ENCODE measurements at places on chromosomes 13 and 19.

DNA sequence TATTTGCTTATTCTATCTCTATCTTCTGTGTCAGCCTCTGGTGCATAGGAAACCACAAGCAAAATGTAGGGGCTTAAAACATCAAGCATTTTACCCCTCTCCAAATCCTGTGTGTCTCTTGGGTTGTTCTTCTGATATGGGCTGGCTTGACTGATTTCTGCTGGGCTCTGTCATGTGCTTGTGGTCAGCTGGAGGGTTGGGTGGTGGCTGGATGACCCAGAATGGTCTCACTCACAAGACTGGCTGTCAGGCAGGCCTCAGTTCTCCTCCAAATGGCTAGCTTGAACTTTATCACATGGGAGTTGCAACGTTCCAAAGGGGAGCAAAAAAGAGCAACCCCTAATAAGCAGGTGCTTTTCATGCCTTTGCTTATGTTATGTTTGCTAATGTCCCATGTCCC, 9.6 kb upstream of the LYPD5 start:
- DNase-seq: no peak

- no peak for DNase-seq
Observed at GRCh38 chr19:47005164-47005641, 14.4 kb upstream of the NPAS1 start.

- DNase-seq: no peak
Observed at GRCh38 chr19:5091684-5092480, 123.0 kb downstream of the KDM4B start.

DNA sequence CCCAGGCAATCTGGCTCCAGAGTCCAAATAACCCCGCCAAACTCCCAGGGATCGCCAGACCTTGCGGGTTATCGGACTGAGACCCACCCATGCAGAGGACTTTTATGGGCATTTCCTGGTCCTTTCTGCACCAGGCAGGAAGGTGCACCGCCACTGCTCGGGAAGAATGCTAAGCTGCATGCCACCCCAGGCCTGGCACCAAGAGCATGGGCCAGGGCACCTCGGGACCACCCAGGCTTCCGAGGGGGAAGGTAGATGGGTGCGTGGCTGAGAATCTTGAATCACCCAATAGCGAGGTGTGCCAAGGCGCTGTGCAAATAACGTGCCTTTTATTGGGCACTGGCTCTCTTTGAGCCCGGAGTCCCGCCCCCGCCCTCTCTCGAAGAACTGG, 422 bp upstream of the ZNF575 start:
- peak; percentile 82 for DNase-seq

- no peak for DNase-seq
Observed at GRCh38 chr13:38854226-38854625, 136.4 kb downstream of the STOML3 start.

DNA sequence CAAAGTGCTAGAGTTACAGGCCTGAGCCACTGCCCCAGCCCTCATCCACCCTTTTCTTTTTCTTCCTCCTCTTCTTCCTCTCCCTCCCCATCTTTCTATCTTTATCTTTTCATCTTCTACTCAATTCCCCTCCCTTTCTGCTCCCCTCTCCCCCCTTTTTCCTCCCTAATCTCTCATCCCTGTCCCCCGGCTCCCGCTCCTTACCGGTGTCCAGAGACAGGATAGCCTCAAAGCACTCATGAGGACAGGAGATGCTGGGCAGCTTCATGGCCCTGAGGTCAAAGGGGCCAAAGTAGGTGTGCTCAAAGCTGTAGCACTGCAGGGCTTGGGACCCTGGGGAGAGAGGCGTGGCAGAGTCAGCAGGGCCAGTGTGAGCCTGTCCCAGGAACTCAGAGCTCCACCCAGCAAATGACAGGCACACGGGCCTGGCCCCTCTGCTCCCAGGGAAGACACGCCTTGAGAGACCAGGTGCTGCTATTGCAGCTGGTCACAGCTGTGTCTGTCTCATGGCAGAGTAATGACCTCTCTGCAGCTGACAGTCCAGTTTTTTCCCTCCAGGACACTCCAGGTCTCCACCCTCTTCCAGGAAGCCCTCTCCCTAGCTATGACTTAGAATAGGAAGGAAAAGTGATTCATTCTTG, 2.6 kb downstream of the LYPD5 start:
- no peak for DNase-seq

GRCh38 chr19:41876847-41877832, at the start of gene CD79A:
Gene CD79A (plus strand): TSS chr19:41877279. CDS start chr19:41877305, 26 bp downstream.
- DNase-seq: no peak

DNA sequence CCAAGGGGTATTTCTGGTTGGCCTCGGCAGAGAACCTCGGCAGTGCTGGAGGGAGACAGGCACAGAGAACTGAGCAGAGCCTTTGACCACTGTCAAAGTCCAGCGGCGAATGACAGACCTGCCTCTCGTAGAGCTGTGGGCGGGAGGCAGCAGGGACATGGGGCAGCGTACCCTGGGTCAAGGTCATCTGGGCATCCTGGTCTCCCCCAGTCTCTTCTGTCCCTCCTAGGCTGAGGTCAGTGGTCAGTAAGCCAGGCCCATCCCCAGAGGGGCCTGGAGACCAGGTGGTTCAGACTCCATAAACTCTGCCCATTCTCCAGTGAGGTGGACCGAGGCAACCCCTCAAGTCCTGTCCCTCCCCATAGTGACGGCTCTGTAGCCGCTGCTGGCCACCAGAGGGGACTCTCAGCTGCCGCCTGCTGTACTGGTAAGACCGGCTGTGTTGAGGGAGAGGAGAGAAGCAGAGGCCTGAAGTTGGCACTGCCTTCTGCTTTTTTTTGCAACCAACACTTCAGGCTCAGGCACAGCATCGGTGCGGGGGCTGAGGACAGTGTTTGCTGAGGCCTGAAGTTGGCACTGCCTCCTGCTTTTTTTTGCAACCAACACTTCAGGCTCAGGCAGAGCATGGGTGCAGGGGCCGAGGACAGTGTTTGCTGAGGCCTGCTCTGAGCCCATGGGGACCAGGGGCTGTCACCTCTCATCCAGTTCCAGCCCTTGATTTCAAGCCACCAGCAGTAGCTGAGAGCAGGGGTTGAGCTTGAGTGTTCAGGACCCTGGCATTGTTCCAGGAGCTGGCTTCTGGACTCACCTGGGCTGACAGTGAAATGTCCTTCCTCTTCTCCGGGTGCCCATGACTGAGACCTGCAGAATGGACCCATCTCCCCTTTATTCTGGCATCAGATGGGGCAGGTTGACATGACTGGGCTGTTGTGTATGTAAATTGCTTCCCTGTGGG, at the start of gene PGLYRP2:
PGLYRP2 (minus strand) TSS at position 111 of the 955 bp plus-strand sequence. CDS start 130 bp downstream, outside the sequence.
- DNase-seq: no peak

GRCh38 chr13:85833921-85834320, 34.7 kb upstream of the SLITRK6 start:
- DNase-seq: no peak

DNA sequence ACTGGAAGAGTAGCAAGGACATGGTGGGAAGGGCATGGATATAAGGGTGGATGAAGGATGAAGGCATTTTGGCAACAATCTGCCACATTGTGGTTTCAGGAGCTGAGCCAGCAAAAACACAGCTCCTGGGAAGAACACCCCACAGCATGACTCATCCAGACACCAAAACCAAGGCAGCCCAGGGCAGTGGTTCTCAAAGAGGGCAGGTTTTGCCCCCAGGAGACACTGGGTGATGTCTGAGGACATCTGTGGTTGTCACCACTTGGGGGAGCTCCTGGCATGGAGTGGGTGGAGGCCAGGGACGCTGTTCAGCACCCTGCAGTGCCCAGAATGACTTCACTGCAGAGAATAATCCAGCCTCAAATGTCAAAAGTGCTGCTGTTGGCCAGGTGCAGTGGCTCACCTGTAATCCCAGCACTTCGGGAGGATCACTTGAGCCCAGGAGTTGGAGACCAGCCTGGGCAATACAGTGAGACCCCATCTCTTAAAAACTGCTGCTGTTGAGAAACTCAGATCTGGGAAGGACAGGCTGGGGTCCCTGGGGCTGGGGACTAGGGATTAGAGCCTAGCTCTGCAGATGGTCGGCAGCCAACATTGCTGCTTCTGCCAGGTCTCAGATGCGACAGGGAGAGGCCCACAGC, 16.1 kb downstream of the ZFR2 start:
- DNase-seq: peak; percentile 65

DNA sequence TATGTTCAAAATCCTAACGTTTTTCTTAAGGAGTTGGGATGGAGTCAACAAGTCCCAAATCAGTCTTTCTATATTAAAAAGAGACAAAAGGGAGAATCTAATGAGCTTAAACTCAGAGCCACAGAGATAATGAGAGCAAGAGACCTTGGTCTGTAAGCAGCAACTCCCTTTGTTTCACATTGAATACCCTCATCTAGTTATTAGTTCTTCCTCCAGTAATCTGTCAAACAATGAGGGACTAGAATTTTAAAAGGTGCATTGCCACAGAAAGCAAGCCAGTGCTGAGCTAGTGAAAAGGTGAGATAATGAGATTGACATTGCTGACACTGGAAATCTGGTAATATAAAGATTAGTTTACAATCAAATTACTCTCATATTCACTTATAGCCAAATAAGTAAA, 718.6 kb downstream of the DACH1 start:
- no peak for DNase-seq

DNA sequence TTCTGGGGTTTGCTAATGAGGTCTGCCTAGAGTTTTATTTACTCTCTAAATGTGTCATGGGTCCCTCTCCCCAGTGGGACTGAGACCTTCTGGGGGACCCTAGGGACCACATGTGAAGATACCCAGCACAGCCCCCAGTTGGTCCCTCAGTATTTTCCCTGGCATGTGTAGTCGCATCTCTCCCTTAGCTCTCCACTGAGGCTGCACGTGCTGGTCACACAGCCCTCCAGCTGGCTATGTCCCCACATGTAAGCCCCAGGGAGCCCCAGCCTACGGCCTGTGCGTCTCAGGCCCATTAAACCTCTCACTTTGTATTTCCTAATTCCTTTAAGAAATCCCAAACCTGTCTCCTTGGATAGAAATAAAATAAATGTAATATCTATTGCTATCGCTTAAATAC, 189.6 kb upstream of the TSHZ3 start:
- no peak for DNase-seq

DNA sequence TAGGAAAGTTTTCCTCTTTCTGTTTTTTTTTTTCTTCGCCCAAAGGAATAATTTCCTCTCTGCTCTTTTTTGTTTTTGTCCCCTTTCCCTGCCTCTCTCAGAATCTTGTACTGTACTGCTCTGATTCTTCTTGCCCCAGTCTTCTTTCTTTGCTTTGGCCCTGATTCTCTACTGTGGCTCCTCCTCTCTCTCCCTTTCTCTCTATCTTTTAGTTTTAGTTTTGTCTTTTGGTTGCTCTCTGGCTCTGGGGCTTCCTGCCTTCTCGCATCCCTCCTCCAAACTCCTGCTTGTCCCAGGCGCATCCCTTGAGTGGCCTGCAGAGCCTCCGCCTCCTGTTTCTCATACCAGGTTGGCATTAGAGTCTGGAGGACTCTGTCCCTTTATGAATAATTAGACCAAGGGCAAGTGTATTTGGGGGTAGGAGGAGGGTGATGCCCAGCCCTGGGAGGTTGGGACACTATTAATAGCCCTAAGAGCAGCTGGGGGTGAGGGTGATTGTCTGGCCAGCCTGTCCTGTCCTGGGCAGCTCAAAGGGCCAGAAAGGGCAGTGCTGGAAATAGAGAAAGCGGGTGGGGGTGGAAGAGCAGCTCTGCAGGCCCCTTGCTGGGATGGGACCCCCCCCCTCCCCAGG, 39.1 kb downstream of the LYL1 start:
- DNase-seq: no peak

DNA sequence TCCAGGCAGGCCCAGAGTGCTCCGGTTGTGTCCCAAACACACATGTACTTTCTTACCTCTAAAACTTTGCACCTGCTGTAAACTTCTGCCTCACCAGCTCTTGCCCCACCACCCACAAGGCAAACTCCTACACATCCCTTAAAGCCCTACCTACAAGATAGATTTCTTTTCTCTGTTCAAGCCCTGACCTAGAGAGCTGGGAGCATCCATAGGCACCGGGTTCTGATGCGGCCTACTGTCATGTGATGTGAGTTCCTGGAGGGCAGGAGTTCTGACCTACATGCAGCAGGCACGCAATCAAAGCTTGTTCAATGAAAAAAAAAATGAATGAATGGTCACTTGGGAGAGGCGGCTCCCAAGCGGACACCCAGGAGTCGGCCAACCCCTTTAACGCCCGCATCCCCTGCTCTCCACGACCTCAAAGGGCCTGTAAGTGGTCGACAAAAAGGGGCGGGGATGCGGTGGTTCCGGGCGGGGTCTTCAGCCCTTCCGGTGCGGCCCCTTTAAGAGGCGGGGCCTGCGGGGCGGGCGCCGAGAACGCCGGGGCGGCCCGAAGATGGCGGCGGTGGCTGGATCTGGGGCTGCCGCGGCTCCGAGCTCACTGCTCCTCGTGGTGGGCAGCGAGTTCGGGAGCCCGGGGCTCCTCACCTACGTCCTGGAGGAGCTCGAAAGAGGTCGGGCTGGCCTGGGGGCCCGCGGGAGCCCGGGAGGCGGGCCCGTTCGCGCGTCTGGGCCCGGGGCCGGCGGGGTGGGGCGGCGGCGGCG, at the start of gene MAP1S:
MAP1S (plus strand) TSS at position 534 of the 765 bp plus-strand sequence; CDS start at position 557, 23 bp downstream.
- peak; percentile 52 for DNase-seq

DNA sequence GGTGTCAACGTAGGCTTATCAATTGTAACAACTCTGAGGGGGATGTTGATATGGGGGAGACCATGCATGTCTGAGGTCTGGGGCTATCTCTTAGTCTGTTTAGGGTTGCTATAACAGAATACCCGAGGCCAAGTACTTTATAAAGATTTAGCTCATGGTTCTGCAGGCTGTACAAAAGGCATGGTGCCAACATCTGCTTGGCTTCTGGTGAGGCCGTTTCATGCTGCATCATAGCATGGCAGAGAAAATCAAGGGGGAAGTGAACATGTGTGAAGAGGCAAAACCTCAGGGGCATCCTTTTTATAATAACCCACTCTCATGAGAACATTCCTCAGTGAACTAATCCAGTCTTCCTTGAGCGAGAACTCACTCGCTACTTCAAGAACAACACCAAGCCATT, 353.8 kb downstream of the ENOX1 start:
- no peak for DNase-seq

DNA sequence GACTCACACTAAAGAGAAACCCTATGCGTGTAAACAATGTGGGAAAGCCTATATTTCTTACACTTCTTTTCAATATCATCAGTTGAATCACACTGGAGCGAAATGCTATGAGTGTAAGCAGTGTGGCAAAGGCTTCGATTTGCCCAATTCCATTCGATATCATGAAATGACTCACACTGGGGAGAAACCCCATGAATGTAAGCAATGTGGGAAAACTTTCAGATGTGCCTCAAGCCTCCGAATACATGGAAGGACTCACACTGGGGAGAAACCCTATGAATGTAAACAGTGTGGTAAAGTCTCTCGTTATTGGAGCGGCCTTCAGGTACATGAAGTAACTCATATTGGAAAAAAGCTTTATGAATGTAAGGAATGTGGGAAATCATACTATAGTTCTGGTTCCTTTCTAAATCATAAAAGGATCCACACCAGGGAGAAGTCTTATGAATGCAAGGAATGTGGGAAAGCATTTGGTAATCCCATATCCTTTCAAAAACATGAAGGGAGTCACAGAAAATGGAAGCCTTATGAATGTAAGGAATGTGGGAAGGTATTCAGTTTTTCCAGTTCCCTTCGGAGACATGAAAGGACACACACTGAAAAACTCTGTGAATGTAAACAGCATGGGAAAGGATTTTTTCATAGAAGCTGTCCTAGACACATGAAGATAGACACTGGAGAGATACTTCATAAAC, 28.1 kb downstream of the ZNF20 start:
- no peak for DNase-seq

GRCh38 chr13:97491452-97491851, 57.5 kb downstream of the RAP2A start:
- DNase-seq: no peak

- no peak for DNase-seq
Observed at GRCh38 chr19:48480183-48480557, 11.0 kb downstream of the CYTH2 start.

All from MM.1S (cell line).